ENCODE measurements at places on chromosomes 5 and 9. TPM values are rescaled to one million over a fixed set of nuclear protein-coding genes. Genes with fewer than 3 reads are reported as not detected.

ASPN gene
- not detected for total RNA-seq

LTC4S gene
- total RNA-seq: 3.7 TPM

LHFPL2 gene
- total RNA-seq: 26.3 TPM

ADAMTS16 gene
- 4.6 TPM for total RNA-seq

GADD45G gene
- 6.8 TPM for total RNA-seq

DNAH5 gene
- total RNA-seq: 0.50 TPM

Data from H9 (cell line).